H54 (cell line): ENCODE measurements at places on chromosomes 5 and 9.

GRCh38 chr5:135398160-135398854 is 724 bp downstream of the MACROH2A1 start:
- peak; percentile 24 for DNase-seq

GRCh38 chr5:74624501-74624900 is 16.0 kb downstream of the ENC1 start:
- DNase-seq = no peak

- no peak for DNase-seq
Observed at GRCh38 chr9:19788614-19789271, at the start of gene SLC24A2. SLC24A2 (minus strand) TSS chr9:19789037.

- no peak for DNase-seq
Observed at GRCh38 chr9:133396952-133397351, 20.8 kb downstream of the STKLD1 start.

- no peak for DNase-seq
Observed at GRCh38 chr5:78761840-78762239, 113.3 kb upstream of the LHFPL2 start.

DNA sequence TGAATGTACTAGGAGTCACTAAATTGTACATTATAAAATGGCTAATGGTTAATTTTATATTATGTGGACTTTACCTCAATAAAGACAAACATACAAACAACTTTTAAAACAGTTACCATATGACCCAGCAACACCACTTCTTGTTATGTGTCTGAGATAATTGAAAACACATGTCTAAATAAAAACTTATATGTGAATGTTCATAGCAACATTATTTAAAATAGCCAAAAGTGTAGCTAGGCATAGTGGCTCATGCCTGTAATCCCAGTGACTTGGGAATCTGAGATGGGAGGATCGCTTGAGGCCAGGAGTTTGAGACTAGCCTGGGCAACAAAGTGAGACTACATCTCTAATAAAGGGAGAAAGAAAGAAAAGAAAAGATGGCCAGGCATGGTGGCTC is 22.9 kb downstream of the SLC35A4 start:
- DNase-seq = no peak

DNA sequence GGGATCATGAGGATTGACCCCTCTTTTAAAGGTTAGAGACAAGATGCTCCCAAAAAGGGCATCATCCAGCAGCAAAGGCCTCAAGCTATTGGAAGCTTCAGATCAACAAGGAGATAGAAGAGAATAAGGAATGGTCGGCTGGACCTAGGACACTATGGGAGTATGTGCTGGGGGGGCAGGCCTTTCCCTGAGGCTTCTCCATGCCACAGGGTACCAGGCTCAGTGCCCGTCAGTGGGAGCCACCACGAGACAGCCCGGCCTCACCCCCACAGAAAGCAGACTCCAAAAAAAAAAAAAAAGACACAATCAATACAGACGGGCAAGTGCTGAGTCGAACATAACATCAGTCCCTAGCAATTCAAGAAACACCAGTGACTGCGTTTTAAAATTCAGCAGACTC is 117.4 kb downstream of the KLHL3 start:
- DNase-seq = no peak

DNA sequence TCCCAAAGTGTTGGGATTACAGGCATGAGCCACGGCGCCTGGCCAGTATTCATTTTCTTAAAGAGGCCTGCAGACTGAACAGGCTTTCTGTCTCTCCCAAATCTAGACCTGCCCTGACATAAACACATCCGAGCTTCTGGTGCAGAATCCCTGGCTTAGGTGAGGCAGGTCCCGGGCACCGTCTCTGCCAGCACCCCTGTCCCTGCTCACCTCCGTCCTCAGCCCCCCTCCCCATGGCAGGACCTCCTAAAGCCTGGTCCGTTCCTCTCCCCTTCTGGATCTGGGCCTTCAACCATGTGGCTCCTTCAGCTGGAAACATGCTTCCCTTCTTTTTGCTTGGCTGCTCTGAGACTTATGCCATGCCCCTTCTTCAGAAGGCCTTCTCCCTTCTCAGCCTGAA is 22.7 kb upstream of the RXRA start:
- no peak for DNase-seq

GRCh38 chr5:59126016-59126707 is 543.3 kb downstream of the RAB3C start:
- no peak for DNase-seq
